Stimulated activated CD8-positive, alpha-beta memory T cell treated with anti-CD3 and anti-CD28 coated beads, Interleukin-7, amount 100 ng/mL, for 1 hour (primary cell): ENCODE measurements at places on chromosomes 3 and 15.

- peak; percentile 61 for DNase-seq
Observed at GRCh38 chr15:90594301-90594738, 64.6 kb downstream of the CRTC3 start.

DNA sequence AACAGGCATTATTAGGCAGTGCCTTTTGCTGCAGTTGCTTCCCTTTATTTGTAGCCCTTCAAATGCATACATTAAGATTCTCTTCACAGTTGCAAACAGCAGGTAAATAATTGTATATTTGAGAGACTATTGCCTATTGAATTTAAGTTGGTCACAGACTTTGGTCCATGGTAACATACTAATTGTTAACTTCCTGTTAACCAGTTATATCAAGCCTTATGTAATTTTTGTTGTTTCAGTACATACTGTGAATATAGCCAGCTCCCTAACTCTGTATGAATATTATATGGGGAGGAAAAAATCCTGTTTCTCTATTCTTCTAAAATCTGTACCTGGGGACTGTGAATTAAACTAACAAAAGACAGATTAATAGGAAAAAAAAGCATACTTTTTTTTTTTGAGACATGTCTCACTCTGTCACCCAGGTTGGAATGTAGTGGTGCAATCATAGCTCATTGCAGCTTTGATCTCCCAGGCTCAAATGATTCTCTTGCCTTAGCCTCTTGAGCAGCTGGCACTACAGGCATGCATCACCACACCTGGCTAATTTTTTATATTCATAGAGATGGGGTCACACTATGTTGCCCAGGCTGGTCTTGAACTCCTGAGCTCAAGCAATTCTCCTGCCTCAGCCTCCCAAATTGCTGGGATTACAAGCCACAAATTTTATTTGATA lies 53.2 kb downstream of the CHL1 start:
- no peak for DNase-seq

GRCh38 chr3:194779729-194780224 lies 94.1 kb downstream of the FAM43A start:
- DNase-seq: no peak

- no peak for DNase-seq
Observed at GRCh38 chr3:188468196-188468595, 314.2 kb downstream of the LPP start.

GRCh38 chr3:73280746-73281145 lies 219.3 kb downstream of the EBLN2 start:
- DNase-seq: no peak
